ENCODE measurements at places on chromosomes 4 and X. TPM values are rescaled to one million over a fixed set of nuclear protein-coding genes. Genes with fewer than 3 reads are reported as not detected.

DNA sequence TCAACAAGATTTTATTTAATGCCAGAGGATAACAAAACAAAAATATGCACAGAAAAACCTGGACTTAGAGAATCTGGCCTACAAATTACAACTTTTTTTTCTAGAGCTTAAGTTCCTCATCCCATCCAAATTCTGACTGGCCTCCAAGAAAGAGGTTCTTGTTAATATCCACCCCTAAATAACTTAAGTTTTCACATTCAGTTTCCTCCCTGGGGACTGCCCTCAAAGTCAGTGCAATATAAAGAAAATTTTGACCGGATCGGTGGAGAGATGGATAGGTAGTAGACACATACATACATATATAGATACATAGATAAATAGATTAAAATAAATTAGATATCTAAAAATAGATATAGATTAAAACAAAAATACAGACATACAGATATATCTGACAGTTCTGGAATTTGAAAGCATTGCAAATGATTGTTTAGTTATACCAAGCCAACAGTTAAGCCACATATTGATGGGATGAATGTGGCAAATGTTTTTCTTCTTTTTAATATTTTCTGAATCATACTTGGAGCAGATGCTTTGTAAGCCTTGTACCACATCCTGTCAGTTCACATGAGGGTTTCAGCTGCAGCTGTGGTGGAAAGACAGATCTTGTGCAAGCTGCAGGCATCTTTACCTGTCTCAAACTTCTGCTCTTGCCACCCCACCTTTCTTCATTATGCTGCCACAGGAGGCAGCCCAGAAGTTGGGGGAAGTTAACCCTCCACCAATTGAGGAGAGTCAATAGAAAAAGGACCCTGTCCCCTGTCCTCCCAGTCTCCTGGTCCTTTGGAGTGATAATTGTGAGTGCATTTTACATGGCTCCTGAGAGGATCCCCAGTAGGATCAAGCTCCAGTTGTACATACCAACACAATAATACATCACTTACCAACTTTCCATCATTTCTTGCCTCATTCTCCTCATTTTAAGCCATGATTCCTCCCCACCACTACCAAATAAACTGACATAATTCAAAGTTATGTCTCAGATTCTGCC is 58.5 kb upstream of the PRDM8 start:
- no peak for DNase-seq

GRCh38 chr4:144650311-144651005 is 4.5 kb downstream of the HHIP start:
- DNase-seq = no peak

DNA sequence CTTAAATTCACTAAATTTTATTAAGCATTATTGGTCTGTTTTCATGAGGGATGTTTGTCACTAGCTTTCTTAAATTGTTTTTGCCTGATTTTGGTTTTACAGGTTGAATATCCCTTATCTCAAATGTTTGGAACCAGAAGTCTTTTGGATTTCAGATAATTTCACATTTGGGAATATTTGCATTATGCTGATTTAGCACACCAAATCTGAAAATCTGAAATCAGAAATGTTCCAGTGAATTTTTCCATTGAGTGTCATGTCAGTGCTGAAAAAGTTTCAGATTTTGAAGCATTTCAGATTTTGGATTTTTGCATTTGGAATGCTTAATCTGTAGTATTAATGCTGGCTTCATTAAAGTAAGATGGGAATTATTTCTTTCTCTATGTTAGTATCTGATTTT is 14.7 kb downstream of the FAM193A start:
- no peak for DNase-seq

GRCh38 chr4:40702800-40703151 is 47.0 kb upstream of the NSUN7 start:
- no peak for DNase-seq

The MBTPS2 gene
- 39.9 TPM for polyA plus RNA-seq

DNA sequence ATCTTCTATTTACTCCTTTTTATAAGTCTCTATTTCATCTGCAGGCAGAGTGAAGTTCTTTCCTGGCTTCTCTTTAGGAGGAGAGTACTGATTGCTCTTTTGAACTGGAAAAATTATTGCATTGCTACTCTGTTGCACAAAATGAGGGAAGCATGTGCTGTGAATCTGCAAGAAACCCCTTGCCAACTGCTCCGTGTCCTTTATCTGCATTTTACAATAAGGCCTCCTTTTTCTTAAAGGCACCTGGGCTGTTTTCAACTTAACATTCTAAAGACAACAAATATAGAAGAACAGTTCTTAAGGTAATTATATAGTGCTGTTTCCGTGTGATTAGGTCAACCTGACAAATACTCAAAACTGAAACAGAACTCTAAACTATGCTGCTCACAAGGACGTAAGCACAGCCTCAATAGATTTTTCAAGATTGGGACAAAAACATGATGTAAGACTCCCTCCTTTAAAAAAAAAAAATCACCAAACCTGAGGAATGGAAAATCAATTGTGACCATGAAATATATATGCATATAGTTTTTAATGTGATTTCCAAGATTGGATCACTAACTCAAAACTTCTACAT is 716.6 kb upstream of the INTU start:
- DNase-seq = no peak

The P2RY4 gene
- 0.18 TPM for polyA plus RNA-seq

GRCh38 chr4:2416564-2417225 is 1.8 kb downstream of the ZFYVE28 start:
- DNase-seq = no peak

DNA sequence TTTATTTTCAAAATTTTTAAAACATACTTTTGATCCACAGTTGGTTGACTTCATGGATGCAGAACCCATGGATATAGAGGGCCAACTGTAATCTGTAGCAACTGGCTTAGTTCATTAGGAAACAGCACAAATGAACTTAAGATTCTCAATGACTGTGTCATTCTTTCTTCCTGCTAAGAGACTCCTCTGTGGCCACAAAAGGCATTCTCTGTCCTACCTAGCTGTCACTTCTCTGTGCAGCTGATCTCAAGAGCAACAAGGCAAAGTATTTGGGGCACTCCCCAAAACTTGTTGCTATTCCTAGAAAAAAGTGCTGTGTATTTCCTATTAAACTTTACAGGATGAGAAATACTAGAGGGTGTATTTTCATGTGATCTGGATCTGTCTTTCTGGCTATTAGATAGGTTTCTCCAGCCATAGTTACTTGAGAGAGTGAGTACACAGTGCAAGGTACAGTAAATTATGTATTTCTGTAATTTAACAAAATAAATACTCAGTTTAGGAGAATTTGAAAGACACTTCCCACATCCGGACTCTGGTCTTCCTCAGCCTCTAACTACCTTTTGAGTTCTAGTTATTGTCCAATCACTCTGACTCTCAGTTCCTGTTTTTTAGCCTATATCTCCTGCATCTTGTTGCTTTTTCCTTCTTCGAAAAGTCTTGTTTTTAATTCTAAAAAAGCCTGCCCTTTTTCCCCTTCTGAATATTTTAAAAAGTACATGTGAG is 21.8 kb downstream of the TLR2 start:
- no peak for DNase-seq

DNA sequence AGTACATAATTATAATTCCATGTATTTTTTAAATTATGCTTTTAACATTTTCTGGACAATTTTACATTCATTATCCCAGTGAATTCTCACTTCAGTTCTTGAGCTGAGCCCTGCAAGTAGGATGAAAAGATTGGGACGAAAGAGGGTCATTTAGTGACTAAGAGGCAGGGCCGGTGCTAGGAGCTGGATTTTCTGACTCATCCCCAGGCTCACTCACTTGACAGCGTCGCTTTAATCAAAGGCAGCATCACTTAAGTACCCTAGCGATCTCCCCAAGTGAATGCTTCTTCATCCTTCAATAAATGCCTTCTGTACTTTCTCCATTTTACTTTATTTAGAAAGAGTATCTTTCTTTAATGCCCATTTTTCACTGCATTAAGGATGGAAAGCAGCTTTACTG is 263.6 kb downstream of the HS3ST1 start:
- DNase-seq = no peak

The MAGEB16 gene
- polyA plus RNA-seq = not detected

The ARHGAP4 gene
- 28.8 TPM for polyA plus RNA-seq

GRCh38 chr4:185573651-185574199 is 38.4 kb upstream of the PDLIM3 start:
- DNase-seq = no peak

- no peak for DNase-seq
Observed at GRCh38 chr4:26937139-26937538, 76.5 kb downstream of the STIM2 start.

- no peak for DNase-seq
Observed at GRCh38 chrX:134382821-134383220, 77.1 kb upstream of the HPRT1 start.

DNA sequence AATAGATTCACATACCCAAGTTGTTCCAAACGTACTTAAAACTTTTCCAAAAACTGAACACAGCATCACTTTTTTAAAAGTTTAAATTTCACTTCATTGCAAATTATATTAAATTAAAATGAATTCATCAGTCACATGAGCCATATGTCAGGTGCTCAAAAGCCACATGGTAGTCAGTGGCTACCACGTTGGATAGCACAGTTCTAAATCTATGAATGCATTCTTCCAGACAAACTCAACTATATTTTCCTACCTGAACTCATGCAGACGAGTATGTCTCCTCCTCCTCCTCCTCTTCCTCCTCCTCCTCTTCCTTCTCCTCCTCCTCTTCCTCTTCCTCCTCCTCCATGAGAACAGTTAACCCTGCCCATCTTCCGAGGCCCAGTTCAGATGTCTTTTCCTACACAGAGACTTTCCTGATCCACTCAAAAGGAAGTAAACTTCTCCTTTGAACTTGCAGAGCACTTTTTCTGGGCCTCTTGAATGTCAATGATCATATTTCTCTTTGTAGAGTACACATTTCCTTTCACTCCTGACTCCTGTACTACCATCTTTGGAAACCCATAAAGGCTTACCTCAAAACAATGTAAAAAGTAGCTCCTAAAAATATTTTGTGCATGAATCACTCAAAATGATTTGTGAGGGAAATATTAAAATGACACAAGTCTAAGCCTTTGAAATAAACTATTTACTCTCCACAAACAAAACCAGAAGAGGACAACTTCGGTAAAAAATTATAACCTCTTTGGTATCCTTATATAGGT is 172.6 kb downstream of the AMELX start:
- DNase-seq = no peak

DNA sequence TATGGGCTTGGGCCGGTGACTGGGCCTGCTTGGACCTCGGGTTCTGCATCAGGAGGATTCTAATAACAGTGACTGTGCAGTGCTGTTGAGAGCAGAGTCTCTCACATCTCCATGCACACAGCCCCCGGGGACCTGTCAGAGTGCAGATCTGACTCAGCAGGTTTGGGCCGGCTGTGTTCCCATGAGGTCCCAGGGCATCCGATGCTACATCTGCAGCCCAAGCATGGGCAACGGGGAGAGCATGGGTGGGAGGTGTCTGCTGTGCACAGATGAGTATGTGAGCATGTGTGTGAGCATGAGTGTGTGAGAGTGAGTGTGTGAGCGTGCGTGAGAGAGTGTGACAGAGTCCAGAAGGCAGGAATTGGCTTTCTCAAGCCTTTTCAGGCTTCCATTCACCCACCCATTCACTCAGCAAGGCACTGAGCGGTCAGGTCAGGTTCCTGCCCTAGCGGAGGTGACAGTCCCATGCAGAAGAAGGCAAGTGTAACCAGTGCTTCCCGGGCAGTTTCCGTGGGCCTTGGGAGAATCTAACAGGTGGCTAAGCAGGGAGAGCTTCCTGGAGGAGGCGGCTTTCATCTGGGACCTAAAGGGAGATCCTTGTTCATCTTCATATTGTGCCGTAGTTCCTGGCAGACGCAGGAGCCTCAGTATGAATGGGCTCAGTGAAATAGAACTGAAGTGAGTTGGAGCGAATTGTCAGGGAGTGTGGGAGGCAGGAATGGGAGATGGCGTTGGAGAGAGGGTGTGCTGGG is 62.6 kb downstream of the SORCS2 start:
- DNase-seq = no peak

The CXorf51A gene
- not detected for polyA plus RNA-seq

GRCh38 chr4:87044511-87045233 is 109.9 kb downstream of the AFF1 start:
- no peak for DNase-seq

GRCh38 chrX:132443196-132444135 is 45.4 kb downstream of the MBNL3 start:
- DNase-seq = no peak
